ENCODE measurements at places on chromosomes 2 and 18.
A peak's percentile ranks its signal among the peaks of the same experiment; 100 is the strongest.

- DNase-seq = no peak
Measured at GRCh38 chr2:127104166-127104660, 2.7 kb downstream of the BIN1 start.

DNA sequence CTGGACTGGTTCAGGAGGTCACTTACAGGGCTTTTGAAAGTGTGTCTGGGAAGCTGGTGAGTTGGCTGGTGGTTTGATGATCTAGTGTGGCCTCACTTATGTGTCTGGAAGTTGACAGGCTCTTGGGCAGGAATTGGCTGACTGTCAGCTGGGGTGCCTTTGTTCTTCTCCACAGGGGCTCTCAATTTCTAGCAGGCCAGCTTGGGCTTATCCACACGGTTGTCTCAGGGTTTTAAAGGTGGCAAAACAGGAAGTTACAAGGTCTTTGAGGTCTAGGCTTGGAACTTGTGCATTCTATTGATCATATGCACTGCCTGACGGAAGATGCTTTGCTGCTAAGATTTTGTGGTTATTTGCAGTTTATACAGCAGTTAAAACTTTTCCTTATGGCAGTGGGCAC lies 52.0 kb upstream of the CELF4 start:
- no peak for DNase-seq

DNA sequence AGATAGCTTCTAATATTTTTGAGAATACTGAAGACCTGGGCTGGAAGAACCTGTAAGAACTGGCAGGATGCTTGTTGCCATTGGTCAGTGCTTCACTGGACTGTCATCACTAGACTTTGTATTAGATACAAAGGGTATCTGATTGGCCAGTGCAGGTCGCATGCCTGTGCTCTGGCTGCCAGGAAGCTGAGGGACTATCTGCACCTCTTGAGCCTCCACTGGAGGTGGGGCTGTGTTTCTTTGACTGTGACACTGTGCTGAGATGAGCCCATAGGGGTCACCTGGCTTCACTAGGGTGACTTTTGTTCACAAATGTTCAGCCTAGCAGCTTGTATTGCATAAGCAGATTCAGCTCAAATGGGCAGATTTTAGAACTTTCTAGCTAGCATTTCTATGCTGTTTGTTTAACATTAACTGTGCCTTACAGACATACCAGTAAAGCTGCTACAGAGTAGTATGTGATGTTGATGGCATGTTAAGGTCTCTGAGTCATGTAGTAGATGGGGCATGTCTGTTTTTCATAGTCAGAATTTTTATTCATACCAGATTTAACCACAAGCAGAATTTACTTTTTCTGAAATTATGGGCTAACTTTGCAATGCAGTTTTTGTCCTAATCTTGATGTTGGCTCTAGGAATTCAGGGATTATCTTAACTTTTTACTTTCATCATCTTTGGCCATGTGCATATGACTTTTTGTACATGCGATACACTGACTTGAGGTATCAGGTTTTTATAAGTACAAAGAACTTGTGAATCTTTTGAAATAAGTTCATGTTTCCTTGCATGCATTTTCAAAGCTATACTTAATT lies 56.1 kb downstream of the RHBDD1 start:
- DNase-seq = no peak

GRCh38 chr2:112726487-112727190 lies 5.8 kb downstream of the NT5DC4 start:
- DNase-seq = peak; percentile 79

DNA sequence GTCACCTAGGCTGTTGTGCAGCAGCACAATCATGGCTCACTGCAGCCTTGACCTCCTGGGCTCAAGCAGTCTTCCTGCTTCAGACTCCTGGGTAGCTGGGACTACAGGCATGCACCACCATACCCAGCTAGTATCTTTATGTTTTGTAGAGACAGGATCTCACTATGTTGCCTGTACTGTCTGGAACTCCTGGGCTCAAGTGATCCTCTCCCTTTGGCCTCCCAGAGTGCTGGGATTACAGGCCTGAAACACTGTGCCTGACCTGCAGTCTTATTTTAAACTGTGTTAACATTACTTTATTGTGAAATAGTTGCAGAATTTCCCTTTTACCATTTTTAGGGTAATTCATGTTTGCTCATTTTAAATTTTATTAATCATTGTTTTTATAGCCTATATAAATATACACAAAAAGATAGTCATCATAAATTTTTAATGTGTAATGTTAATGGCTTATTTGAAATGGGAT lies 24.6 kb downstream of the EML4 start:
- DNase-seq = no peak

DNA sequence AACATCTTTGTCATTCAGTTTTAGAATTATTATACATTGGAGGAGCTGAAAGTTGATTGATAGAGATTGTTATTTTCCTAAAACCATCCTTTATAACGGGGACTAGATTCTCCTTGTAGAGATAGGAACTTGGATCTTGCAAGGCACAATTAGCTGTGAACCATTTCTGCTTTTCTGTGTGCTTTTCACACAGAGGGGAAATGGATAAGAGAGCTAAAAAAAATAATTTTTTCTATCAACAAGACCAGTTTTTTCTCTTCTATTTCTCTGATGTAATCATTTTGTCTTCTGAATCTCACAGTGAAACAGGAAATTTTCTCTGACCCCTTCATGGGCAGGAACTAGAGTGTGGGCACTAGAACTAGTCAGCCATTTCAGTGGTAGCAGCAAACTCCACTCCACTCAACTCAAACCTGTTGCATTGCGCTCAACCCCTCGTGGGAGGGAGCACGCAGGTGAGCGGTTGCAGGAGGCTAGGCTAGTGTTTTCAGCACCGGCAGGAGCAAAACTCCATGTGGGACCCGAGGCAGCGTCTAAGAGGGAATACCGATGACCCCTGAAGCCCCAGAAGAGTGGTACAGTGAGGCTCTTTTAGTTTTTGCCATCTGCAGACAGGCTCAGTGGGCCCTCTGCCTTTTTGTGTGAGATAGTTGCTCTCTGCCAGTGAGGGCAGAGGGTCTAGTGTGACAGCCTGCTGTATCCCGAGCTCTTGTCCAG lies 24.0 kb upstream of the SLC39A10 start:
- no peak for DNase-seq

GRCh38 chr2:20221555-20221973 lies 3.4 kb downstream of the SDC1 start:
- DNase-seq = no peak

- DNase-seq = no peak
Measured at GRCh38 chr2:27920148-27920885, 29.8 kb downstream of the BABAM2 start.

- no peak for DNase-seq
Measured at GRCh38 chr2:229563388-229563787, 151.0 kb downstream of the DNER start.

- DNase-seq = no peak
Measured at GRCh38 chr2:214481204-214481603, 70.3 kb downstream of the VWC2L start.

DNA sequence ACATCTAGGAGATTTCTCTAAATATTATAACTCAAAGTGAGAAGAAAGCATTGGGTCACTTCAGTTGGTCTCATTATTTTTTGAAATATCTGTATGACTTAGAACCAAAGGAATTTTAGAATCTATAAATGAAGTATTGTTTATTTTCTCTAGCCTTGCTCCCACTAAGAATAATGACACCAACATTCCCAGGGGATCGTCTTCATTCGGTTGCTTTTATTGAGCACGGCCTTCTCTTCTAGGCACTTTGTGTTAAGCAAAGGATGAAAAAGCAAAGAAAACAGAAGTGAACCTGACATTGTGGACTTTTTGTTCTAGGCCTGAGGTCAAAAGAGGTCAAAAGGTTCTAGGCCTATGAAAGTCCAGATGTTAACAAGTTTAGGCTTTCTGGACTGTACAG lies 231.9 kb downstream of the GALR1 start:
- no peak for DNase-seq

- no peak for DNase-seq
Measured at GRCh38 chr2:11158916-11159573, 3.8 kb downstream of the SLC66A3 start.

DNA sequence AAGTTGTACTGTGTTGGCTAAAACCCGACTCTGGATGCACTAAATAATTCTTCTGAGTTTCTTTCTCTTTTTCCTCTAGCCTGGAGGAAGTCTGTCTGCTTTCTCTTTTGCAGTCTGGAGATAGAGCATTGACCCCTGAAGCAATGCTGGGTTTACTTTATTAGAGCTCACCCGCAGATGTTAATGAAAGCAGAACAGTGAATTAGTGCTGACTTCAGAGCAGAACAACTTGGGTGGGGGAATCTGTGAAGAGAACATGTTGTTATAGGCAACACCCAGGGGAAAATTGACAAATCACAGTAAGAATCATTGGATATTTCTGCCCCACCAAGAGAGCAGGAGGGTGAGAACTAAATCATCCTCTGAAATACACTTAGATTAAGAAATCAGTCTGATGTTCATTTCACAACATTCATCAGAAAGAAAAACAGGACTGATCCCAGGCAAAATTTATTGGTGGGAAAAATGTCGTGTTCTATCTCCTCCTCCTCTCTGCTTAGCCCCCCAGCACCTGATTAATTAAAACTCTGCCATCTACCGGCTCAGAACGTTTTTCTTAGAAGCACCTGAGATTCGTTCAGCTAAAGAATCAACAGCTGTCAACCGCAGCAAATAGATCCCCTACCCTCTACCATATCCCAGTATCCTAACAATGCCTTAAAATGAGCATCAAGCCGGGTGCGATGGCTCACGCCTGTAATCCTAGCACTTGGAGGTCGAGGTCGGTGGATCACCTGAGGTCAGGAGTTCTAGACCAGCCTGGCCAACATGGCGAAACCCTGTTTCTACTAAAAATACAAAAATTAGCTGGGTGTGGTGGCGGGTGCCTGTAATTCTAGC lies 165.1 kb downstream of the FMNL2 start:
- DNase-seq = no peak

GRCh38 chr2:230439590-230439989 lies 23.6 kb downstream of the SP100 start:
- no peak for DNase-seq

- DNase-seq = no peak
Measured at GRCh38 chr2:112829101-112829960, 7.2 kb downstream of the IL1B start.

DNA sequence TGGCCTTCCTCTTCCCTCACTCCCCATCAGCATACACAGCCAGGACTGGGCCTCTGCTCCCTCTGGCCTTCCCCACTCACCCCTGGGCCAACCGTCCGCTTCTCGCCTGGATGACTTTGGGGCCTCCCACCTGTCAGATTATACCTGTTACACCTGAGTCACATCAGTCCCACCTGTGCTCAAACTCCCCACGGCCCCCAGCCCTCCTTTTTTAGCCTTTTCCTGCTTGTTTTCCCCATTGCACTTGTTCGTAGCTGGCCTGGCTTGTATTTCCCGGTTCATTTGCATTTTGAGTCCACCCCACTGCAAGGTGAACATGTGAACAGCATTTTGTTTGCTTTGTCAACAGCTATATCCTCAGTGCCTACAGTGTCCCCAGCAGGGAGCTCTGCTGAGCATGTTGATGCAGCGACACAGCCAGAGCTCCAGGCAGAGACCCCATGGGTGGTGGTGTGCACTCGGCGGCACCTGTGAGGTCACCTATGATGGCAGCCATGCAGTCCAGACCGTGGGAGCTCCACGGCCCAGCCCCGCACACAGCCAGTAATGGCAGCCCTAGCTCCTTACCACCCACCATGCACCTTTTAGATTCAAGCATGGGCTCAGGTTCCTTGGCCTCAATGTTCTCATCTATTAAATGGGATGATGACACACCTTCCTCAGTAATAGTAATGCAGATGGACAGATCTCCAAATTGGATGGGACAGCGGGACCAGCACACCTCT lies 276.4 kb upstream of the HS6ST1 start:
- DNase-seq = no peak

- no peak for DNase-seq
Measured at GRCh38 chr2:6934345-6934744, 17.1 kb downstream of the RNF144A start.

DNA sequence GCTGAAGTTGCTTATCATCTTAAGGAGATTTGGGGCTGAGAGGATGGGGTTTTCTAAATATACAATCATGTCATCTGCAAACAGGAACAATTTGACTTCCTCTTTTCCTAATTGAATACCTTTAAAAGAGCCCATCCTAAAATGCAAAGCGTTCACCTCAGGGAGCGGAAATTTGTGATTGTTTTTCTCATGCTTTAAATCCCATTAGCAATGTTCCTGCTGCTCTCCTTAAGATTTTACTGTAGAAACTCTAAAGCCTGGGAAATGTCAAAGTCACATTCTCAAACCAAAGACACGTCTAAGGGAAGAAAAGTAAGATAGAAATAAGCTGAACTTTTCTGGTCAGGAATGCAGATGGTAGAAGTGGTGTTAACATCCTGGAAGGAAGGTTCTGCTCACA lies 285.8 kb upstream of the MAP2 start:
- DNase-seq = no peak

GRCh38 chr2:160294339-160294803 lies 94.3 kb upstream of the ITGB6 start:
- DNase-seq = no peak

- DNase-seq = no peak
Measured at GRCh38 chr2:144011553-144011952, 508.4 kb downstream of the ZEB2 start.

DNA sequence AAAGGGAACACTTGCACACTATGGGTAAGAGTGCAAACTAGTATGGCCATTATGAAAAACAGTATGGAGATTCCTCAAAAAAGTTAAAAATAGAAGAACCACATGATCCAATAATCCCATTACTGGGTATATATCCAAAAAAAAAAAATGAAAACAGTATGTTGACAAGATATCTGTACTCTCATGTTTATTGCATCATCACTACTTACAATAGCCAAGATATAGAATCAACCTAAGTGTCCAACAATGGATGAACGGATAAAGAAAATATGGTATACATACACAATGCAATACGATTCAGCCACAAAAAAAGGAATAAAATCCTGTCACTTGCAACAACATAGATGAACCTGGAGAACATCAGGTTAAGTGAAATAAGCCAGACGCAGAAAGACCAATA lies 73.3 kb downstream of the LOXHD1 start:
- DNase-seq = no peak

DNA sequence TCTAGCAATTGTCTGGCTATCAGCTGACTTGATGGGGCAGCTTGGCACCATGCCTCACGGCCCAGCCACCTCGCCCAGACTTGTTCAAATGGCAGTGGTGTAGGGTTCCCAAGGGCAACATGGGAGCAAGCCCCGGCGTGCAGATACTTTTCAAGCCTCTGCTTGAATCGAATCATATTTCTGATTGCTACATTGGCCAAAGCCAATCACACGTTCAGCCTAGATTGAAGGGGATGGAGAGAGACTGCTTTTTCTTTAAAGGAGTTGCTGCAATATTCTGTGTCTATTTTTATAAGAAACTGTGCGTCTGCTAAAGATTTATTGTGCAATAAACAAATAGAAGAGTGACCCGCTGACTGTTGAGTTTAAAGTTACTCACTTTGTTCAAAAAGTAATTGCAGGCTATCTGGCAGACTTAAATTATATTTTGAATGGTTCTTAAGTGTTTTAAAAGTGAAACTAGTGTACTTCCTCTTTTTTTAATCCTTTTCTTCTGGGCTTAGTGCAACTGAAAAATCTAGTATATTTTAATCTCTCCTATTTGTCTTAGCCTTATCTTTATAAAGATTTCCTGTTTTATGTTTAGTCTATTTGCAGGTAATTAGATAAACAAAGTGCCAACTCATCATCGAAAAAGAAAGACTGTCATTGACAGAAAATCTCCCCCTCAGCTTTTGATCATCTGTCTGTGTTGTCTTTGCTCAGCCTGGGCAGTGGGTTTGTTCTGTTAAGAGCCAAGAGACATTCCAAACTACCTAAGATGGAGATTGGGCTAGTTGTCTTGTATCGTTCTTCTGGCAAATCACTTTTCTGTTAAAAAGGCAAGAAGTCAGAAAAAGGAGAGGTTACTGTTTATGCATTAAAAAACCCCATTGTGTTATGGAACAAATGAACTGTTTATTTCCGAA lies 156.1 kb downstream of the TPGS2 start:
- no peak for DNase-seq

GRCh38 chr2:230124757-230125431 lies 56.2 kb upstream of the SLC16A14 start:
- DNase-seq = no peak

All from stimulated activated CD4-positive, alpha-beta T cell treated with anti-CD3 and anti-CD28 coated beads, TNF-alpha, amount 100 ng/mL, for 48 hours (primary cell).